ENCODE measurements at places on chromosomes 1 and 21. TPM values are rescaled to one million over a fixed set of nuclear protein-coding genes. Genes with fewer than 3 reads are reported as not detected.

DNA sequence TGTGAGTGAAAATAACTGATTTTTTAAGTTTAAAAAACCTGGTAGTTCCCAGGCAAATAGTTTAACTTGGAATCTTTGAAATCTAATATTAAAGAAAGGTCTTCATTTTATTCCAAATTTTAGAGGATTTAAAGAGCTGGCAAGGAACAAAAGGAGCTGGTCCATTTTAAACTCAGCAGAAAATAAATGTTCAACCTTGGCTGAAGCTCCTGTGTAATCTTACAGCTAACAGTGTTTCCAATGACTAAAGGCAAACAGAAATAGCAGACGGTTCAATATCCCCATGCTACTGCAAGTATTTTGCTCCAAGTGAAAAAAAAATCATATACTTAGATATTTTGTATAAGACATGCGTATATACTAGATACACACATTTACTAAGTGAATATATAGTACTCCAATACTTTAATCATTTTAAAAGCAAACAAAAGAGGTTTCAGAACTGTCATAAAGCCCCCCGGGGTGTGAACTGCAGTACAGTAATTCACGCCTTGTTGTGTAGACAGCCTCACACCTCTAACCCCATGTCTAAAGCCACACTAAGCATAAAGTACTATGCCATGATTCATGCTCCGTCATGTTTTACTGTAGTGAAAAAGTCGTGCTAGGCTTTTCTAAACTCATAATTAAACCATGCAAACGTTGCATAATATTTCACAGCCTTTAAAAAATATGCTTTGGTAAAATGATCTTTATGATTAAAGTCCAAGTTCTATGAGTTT is 132.2 kb downstream of the CLIC6 start:
- peaks cover 21% of the 10 kb centered on the region for H3K4me1 ChIP-seq
- H3K27ac ChIP-seq, result peak overlapping the region; percentile 54
- DNase-seq, result no peak
- H3K4me3 ChIP-seq, result no peak overlapping the region
- H3K36me3 ChIP-seq, result peaks cover 15% of the 10 kb centered on the region

- H3K27ac ChIP-seq, result no peak overlapping the region
- H3K4me1 ChIP-seq, result no peaks in the 10 kb centered on the region
- H3K36me3 ChIP-seq, result no peaks in the 10 kb centered on the region
Observed at GRCh38 chr1:68751723-68752122, 254.8 kb upstream of the DEPDC1 start.

GRCh38 chr1:23810818-23811540 is 10.4 kb upstream of the GALE start:
- H3K27ac ChIP-seq, result peak overlapping the region; percentile 53
- no peak for DNase-seq
- H3K27me3 ChIP-seq, result no peaks in the 10 kb centered on the region
- no peak overlapping the region for H3K4me3 ChIP-seq

GRCh38 chr1:158199849-158200248 is 19.2 kb downstream of the CD1D start:
- no peak overlapping the region for H3K27ac ChIP-seq
- DNase-seq, result no peak
- peaks cover 15% of the 10 kb centered on the region for H3K4me1 ChIP-seq

DNA sequence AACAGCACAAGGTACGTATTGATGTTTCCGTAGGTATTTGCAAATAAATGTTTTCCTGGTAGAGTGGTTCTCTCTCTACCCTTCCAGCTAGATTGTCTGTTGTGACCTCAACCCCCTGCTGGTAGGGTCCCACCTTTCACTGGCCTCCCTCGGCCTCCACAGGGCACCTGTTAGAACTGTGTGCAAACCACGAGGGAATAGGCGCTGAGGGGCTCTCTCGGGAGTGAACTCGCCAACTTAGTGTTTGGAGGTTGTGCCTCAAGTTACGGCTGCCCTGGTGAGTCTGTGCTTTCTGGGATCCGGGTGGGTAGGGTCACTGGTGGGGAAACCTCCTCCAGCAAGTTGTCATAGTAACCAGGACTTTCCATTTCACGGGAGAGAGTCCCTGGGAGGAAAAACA is 204.7 kb upstream of the EDN2 start:
- H3K27me3 ChIP-seq, result no peaks in the 10 kb centered on the region

Gene MARK1
- total RNA-seq, result 0.10 TPM

Gene FLG2
- not detected for total RNA-seq

Gene GPR61
- 0.65 TPM for total RNA-seq
